Activated CD4-positive, CD25-positive, alpha-beta regulatory T cell treated with anti-CD3 and anti-CD28 coated beads, Interleukin-2, amount 50 U/mL, for 72 hours (primary cell): ENCODE measurements at places on chromosomes 2 and 18.

GRCh38 chr2:24899361-24899910 lies 20.6 kb downstream of the ADCY3 start:
- DNase-seq, result no peak

DNA sequence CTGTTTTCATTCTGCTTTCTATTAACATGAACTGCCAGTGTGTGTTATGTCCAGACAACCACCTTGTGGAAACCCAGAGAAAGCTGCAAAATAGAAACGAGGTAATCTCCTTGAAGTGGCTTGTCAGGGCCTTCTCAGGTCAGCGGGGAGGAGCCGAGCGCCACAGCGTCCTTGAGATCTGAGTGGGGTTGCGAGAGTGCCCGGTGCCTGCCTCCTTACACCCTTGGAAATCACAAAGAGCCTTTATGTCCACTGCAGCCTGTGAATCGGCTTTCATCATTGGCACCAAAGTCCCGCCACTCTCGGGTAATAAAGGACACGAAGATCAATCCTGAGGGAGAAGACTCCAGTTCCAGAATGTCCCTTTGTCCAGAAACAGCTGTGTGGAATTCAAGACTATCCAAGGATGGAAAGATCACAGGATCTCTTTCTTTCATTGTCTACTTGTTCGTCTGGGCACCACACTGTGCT lies 135.2 kb downstream of the HRH4 start:
- DNase-seq, result no peak

GRCh38 chr2:189555232-189555631 lies 25.4 kb downstream of the SLC40A1 start:
- no peak for DNase-seq

- no peak for DNase-seq
Measured at GRCh38 chr2:119771331-119771730, 11.6 kb downstream of the PTPN4 start.

DNA sequence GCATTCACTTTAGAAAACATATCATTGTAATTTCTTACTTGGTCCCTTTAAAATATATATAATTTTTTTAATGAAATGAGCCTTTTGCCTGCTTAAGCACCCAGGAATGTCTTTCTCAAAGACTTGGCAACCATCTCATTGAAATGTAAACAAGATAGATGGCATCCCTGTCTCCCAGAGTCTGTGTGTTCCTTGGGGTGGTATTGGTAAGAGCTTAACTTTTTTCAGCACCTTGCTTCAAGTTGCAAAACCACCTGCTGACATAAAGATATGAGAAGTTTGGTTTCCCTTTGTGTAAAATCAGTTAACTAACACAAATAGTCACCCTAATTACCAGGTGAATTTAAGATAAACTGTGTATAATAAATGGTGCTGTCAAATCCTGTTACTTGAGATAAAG lies 266.9 kb downstream of the DSC3 start:
- no peak for DNase-seq

DNA sequence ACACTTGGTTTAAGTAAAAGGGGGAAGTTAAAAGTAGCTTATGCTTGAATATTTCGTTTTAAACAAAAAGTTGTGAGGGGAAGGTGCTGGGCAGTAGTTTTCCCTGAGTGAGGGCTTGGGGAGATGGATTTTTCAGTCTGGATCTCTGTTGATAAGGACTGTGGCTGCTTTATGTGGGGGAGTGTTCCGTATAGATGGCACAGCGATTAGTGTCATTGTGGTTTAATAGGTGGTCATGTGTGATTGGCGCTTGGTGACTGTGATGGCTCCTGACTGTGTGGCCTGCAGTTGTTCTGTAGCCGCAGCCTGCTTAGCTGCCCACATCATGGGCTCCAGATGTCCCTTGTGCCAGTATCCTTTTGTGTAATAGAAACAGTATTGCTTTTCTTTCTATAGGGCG lies 156.2 kb downstream of the WDSUB1 start:
- no peak for DNase-seq

DNA sequence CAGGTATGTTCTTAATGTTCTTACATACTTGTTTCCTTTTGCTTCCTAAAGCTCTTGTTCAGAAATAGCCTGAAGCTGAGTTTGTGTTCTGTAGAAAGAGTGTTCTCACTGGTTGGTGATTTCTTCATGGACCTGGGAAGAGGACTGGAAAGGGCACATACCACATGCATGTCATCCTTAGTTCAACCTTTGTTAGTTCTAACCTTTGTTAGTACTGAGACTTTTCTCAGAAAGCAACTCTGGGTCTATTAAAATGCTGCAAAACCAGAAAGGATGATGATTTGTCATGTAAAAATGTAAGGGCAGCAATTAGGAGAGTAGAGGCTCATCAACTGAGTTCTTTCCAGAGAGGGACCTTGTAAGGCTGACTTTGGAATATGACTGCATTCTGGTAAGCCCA lies 2.5 kb upstream of the FAP start:
- DNase-seq, result no peak

DNA sequence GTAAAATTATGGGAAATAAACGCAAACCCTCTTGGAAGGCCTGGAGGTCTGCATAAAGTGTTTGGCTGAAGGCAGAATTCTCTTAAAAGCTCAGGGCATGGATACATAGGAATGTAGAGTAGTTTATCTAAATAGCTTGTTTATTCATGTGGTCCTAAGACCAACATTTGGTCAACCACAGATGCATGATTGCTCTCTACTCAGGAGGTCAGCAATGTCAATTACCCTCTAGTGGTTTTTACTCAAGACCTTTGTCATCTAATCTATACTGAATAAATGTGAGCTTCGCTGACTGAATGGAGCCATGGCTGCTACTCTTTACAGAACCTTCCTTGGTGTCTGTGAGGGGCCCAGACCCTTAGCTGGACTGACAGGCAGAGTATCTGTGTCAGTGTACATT lies 139.8 kb downstream of the ATL2 start:
- DNase-seq, result no peak

DNA sequence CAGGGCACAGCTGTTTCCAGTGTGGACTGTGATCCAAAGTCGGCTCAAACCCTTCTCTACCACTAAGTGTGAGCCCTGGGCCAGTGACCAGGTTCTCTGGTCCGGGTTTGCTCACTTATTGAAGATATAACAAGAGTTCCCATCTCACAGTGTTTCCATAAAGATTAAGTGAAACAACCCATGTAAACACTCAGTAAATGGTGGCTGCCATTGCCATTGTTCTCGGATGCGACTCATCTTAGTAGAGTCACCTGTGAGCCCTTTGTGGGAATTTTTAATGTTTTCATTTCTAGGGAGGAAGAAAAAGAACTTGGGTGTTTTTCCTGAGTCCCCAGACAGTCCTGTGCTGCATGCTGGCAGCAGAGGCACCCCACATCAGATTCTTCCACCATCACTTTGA lies 53.4 kb downstream of the TPGS2 start:
- no peak for DNase-seq

GRCh38 chr2:2127467-2127866 lies 203.6 kb downstream of the MYT1L start:
- no peak for DNase-seq

- no peak for DNase-seq
Measured at GRCh38 chr18:12593866-12594265, 64.0 kb downstream of the SPIRE1 start.

DNA sequence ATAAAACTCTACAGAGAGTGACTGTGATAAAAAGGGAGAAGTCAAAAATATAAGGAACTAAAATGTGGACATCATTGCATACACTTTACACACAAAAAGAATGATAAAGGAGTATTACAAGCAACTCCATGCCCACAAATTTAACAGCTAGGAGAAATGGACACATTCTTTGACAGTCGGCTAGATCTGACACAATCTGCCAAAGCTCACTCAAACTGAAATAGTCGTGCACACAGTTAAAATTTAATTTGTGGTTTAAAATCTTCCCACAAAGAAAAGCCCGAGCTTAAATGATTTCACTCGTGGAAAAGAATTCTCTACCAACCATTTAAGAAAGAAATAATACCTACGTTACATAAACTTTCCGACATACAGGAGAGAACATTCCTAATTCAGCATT lies 132.4 kb downstream of the ZAP70 start:
- no peak for DNase-seq

DNA sequence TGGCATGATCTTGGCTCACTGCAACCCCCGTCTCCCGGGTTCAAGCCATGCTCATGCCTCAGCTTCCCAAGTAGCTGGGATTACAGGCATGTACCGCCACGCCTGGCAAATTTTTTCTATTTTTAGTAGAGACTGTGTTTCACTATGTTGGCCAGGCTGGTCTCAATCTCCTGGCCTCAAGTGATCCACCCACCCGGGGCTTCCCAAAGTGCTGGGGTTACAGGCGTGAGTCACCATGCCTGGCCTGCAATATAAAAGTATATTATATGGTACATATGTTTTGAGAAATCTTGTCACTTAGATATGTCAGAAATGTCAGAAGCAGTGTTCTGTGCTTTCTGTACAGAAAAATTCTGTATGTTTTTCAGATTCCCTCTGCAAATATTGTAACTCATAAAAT lies 19.2 kb upstream of the XPO1 start:
- no peak for DNase-seq

DNA sequence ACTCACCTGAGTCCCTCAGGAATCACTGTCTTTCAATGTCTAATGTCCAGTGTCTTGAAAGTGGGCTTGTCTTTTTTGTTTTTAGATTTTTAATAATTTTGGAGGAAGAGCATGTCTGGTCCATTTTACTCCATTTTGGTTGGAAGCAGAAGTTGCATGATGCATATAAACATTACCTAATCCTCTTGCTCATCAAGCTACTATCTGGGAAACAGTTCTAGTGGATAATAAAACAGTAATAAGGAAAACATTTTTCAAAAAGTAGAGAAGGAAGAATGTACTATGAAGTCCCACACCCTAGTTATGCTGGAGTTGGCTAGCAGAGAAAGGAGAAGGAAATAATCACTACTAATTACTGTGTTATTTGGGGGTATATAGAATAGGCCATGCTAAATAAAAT lies 263.7 kb downstream of the ETAA1 start:
- DNase-seq, result no peak

DNA sequence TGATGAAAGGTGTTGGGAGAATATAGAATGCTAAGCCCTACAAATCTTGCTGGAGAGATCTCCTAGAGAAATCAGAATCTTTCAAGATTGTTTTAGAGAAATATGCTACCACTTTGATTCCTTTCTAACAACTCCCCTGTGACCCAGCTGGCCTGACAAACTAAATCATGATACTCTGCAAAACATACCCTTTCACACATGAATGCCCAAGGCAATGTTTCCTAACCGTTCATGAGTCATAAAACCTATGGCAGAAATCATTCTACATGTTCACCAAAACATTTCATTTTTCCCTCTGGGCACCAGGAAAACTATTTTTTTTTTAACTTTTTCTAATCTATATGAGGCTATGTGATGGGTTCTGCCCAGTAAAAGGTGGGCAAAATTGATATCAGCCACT lies 77.8 kb upstream of the SETBP1 start:
- DNase-seq, result no peak

GRCh38 chr2:63438181-63438580 lies 150.1 kb downstream of the WDPCP start:
- DNase-seq, result no peak

DNA sequence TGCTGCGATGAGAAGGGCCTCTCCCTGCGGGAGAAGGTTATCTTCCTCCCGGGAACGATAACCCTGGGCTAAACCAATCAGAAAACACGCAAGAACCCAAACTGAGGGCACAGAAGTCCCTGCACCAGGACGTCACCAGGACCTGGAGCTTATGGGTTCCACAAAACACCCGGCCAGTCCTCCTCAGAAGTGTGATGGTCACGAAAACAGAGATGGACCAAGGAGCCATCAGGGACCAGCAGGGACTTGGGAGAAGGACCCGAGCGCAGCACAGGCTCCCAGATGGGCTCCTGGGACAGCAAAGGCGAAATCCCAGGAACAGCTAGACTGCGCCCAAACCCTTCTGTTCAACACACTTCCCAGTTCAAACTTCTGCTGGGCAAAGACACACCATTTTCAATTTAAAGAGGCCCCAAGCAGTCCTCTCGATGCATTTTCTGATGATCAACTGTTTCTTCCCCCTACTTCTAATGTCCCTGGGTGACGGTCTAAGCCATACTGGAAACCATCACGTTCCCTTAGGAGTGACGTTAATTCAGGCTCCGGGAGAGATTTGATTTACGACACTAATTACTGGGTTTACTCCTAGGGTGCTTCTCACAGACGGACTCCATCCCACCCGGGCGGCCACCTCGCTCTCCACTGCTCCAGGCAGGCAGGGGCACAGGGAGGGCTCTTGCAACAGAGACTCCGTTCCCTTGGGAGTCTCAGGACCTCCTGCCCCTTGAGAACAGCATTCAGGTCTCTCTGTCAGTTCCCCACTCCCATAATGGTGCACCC lies 29.2 kb downstream of the ZNF516 start:
- DNase-seq, result no peak

DNA sequence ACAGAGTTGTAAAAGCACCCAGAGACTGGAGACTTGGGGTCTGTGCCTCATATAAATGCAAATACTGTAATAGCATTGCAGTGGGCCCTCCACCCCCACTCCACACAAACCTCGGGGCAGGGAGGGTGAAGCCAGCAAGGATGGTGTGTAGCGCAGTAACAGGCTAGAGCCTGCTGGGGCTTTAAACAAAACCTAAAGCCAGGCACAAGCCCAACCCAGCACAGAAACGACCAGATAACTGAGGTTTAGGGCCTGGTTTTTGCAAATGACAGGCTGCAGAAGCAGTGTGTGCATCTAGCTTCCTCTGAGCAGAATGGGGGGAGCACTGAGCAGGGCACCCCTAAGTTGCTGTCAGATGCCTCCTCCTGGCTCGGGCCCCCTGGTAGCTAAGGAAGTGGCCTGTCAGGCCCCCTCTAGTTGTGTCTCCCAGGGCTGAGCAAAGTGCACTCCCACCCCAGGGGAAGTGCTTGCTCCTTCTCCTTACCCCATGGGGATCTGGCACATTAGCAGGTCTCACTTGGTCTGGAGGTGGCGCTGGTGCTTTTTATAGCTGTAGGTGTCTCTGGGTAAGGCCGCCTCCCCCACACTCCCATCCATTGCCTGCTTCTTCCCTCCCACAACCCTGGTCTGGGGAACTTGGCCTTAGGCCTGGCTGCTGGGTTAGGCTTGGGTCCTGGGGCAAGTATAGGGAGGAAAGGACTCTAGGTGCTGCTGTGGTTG lies 135.1 kb downstream of the CELF4 start:
- no peak for DNase-seq

DNA sequence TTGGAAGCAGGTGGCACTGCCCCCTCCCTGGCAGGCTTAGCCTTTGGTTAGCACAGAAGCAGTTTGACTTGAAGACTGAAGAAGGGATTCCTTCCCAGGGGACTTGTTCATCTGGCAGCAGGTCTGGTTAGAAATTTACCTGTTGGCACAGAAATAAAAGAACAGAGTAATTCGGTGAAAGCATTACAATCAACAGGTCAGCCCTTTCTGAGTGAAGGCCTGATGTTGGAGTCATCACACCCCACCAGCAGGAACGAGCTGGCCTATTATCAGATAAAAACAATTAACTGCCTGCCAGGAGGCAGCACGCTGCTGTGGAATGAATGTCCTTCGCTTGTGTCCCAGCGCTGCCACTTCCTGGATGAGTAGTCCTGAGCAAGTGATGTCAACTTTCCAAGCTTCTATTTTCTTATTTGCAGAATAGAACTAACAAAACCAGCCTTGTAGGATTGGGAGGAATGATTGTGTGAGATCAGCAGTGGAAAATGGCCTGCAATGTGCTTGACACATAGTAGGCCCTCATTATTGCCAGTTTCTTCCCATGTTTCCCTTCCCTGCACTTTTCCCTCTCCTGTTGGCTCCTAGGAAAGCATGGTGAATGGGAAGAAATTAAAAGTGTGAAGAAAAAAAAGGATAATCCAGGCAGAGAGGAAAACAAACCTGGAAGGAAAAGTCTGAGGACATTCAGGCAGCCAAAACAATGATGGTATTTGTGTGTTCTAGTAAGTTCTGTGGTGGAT lies 29.0 kb downstream of the LGALSL start:
- DNase-seq, result no peak
